NCI-H748 treated with DMSO at 0.1 percent for 48 hours (cell line): ENCODE measurements at places on chromosomes 5 and 9.
A peak's percentile ranks its signal among the peaks of the same experiment; 100 is the strongest.

DNA sequence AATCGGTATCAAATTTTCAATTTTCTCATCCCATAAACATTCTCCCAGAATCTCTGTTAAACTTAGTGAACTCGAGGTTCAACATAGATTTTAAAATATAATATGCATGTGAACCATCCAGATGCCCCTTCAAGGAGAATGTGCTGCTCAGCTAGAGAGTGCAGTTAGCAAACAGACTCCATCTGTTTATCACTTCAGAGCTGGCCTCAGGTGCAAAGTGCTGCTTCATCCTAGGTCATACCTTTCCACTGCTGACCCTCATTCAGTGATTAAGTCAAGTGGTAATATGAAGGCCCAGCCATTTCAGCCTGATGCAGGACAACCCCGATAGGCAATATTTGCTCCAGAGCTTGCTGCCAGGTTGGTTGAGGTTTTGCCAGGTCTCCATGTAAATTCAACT lies 339.0 kb upstream of the POU5F2 start:
- DNase-seq, result no peak

DNA sequence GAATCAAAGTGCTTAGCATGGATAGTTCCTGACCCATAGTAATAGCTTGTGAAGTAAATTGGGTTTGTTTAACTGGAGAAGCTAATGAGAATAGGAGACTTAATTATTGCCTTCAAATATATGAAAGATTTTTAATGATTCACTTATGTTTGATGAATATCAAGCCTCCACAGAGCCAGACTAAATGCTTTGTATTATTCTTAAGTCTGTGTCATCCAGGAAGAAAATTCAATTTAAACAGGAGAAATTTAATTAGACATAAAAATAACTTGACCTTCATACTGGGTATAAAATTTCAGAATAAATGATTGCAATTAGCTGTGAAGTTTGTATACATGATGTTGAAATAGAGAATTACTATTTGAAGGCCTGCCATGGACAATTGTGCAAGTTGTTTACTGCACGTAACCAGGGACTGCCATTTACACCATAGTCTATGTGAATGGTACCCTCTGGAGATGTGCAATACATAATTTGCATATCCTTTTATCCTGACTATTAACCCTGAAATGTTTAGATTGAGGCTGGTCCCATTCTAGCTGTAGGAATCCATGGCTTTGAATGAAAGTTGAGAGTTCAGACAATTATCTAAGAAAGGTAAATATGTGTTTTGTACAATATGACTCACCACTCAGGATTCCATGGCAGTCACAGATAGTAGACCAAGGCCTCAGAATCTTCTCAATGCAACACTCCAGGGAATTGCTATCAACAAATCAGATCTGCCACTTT lies 133.5 kb upstream of the IL12B start:
- DNase-seq, result peak; percentile 48

DNA sequence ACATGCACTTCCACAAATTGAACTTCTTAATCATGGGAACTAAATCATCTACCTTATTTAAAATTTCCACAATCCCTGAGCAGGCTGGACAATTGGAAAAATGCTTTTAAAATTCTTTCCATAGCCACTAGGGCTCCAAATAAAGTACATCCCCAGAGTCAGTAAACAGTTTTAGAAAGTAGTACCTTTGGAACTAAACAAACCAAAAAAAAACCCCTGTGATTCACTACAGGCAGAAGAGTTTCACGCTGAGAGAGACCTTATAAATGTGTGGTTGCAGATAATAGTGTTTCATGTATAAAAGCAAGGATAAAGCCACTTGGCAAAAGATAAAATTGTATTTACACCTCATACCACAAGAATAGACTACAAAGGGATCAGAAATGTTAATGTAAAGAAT lies 11.8 kb upstream of the HMGCR start:
- DNase-seq, result no peak

DNA sequence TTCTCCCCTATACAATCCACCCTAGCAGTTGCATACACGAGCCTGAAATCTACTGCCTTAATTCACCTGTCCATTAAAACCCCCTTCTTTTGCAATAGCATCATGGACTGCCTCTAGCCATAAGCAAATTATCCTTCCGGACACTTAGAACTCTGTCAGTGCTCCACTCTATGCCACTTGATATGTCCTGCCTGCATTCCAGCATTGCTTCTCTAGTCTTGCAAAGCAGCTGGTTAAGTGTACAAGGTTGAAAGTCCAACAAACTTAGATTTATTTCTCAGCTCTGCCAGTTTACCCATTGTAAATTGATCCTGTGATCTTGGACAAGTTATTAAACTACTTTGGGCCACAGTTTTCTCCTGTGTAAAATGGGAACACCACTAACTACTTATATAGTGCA lies 197.9 kb downstream of the EPB41L4A start:
- no peak for DNase-seq

DNA sequence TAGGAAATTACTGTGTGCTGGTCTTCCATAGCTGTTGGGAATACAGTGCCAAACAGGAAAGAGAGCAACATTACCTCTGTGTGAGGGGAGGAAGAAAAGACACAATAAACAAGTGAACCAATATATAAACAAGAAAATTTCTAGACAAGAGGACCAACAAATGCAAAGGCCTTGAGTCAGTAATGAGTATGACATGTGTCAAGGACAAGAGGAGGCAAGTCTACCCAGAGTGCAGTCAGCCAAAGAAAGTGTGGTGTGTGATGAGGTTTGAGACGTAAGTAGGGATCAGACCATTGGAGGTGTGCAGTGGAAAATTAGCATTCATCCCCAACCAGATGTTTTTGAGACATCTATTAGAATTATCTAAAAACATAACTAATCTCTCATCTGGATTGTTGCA lies 69.5 kb upstream of the CDH6 start:
- no peak for DNase-seq

- no peak for DNase-seq
Observed at GRCh38 chr5:132302413-132302812, 8.2 kb downstream of the SLC22A4 start.

- DNase-seq, result no peak
Observed at GRCh38 chr9:129549684-129550083, 71.2 kb downstream of the C9orf50 start.

DNA sequence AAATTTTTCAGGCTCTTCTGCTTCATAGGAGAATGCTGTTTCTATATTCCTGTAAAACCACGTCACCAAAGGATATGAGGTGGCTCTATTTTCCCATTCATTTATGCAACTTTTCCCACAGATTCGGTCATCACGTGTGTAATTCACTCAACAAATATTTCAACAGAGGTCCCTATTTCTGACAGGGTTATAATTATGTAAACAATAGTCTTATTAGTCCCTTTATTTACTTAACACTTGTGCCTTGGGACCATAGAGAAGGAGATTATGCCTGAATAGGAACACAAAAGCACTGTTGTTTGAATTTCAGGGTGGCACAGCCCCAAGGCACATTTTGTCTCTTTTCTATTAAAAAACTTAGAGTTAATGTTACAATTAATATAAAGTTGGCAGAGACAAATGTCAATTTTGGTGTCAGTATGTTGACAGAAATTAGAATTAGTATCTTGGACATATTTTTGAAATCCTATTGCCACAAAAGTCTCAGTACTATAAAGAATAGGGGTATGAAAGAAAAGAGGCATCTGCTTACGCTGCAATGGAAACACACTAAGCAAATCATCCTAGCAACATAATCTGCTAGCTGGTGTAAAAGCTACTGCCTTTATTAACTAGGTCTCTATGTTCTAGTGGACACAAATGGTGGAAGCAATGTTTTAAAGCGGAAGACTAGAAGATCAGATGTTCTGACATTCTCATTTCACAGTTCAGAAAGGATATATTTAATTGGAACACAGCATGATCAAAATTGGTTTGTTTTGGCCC lies 229.1 kb upstream of the TBCA start:
- peak; percentile 95 for DNase-seq

DNA sequence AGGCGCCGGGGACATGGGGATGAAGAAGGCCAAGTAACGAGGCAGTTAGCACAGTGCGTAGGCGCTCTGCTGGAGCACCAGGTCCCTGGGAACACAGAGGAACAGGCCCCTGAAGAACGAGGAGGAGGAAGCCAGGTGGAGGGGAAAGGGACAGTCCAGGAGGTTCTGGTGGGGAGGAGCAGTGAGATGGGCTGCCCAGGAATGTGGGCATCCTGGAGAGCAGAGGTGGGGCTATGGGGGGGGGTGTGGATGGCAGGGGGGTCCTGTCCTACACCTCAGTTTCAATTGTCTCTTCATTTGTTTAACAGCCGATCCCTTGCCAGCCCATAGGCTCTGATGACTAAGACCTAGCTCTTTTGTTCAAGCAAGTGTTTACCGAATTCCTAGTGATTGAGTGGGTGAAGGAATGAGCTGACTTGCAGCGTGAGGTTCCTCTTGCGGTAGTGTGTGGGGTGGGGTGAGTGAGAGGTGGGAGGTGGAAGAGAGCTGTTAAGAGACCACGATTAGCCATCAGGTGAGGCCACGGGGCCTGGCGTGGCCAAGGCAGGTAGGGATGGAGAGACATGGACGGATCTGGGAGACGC lies 8.4 kb upstream of the PHYHD1 start:
- no peak for DNase-seq

GRCh38 chr5:61612431-61612830 lies 280.4 kb downstream of the ZSWIM6 start:
- no peak for DNase-seq

DNA sequence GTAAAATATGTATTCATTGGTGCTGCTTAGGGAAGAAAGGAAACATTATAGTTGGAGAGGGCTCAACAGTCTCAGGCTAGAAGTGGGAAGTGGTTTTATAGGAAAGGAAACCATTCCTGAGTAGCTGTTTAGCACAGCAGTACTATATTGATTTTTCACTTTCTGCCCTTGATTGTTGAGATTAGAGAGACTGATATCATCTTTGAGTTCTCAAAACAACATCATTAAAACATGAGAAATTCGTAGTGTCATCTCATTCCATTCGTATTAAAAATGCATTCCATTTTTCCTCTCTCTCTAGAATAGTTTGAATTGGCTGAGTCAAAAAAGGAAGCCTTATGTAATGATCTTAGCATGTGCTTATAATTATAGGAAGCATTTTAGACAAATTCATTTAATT lies 14.1 kb downstream of the POLR3G start:
- DNase-seq, result no peak

GRCh38 chr5:143031781-143032580 lies 261.8 kb downstream of the ARHGAP26 start:
- DNase-seq, result no peak

DNA sequence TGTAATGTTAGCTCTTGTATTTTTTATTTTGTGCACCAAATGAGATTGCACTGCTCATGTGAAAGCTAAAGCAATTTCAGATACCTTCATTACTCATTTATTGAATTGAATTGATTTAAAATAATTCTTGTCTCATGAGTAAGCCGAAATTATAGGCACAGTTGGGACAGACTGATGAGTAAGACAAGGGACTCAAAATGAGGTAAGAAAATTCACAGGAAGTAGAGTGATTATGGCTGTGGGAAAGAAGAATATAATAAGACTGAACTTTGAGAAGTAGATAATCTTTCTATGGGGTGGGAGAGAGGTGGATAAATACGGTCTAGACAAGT lies 51.1 kb downstream of the NUDT12 start:
- DNase-seq, result no peak

DNA sequence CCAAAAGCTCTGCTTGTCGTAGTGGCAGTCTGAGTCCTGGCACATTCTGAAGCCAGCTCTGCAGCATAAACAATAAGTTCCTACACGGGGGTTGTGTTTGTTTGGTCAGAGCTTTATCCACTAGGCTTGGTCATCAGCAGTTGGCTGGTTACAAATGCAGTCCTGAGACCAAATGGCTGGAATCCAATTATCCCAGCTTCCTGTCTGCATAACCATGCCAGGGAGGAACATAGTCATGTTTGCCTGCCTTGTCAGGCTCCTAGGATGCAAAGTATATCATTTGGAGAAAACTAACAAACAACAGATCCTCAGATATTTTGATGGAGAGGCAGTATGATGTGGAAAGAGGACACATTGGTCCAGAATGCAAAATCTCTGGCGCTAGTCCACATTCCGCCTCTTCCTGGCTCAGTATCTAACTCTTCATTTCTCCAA lies 85.8 kb downstream of the FBXO38 start:
- DNase-seq, result no peak

GRCh38 chr5:61139094-61139873 lies 23.0 kb downstream of the SMIM15 start:
- no peak for DNase-seq

DNA sequence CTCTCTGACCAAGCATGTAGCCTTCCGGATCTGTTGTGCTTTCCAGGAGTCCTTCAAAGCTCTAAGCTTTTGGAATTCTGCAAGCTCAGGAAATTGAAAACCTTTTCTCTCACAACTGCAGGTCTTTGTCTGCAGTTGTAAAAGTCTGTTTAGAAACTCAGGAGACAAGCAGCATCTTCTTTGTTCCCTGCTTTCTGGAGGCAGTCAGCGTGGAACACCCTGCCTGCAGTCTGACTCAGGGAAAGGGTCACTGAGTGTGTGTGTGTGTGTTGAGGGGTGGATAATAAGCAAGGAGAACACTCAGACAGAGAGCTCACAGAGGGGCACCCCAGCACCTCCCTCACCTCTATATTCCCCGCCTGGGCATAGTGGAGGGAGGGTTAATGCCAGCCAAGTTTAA lies 29.1 kb downstream of the KCNIP1 start:
- no peak for DNase-seq

DNA sequence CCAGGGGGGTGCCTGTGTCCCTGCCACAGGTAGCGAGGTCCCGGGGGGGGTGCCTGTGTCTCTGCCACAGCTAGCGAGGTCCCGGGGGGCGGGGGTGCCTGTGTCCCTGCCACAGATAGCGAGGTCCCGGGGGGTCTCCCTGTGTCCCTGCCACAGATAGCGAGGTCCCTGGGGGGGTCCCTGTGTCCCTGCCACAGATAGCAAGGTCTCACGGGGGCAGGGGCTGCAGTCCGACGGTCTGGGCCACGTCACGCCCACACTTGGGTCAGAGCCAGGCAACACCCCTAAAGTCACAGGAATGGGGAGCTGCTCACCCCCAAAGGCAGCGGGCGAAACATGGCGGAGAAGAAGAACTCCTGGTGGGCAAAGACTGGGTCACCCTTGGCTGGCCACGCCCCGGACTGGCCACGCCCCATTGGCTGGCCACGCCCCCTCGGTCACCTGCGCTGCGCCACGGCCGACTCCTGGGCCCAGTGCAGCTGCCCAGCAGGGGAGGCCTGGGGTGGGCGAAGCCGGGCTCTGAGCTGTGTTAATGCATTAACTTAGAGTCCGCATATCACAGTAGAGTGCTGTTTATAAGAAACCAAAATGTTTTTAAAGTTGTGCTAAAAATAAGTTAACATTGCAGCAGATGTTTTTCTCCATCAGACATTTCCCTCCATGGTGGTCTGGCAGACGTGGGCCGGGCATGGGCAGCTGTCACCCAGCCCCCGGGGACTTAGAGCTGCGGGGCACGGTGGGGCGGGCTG lies 7.0 kb downstream of the NOXA1 start:
- DNase-seq, result peak; percentile 60

DNA sequence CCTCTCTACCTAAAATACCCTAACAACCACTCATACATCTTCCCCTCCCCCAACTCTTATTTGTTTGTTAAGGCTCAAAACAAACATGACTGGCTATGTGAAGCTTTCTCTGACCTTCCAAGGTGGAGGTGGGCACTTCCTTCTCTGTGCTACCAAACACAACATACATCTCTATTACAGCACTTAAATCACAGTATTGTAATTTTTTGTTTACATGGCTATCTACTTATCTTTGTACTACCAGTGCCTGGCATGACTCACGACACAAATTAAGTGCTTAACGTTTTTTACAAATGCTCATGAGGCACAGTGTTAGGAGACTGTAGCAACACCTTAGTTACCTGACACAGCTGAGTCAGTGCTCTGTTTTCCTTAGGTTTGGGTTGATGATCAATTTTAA lies 18.6 kb downstream of the HOMER1 start:
- DNase-seq, result peak; percentile 89

GRCh38 chr5:35129921-35130485 lies 82.3 kb upstream of the AGXT2 start:
- DNase-seq, result no peak
